Breast epithelium (tissue), 4 donors: ENCODE measurements at places on chromosomes 7 and 10. TPM values are rescaled to one million over a fixed set of nuclear protein-coding genes. Genes with fewer than 3 reads are reported as not detected.

DNA sequence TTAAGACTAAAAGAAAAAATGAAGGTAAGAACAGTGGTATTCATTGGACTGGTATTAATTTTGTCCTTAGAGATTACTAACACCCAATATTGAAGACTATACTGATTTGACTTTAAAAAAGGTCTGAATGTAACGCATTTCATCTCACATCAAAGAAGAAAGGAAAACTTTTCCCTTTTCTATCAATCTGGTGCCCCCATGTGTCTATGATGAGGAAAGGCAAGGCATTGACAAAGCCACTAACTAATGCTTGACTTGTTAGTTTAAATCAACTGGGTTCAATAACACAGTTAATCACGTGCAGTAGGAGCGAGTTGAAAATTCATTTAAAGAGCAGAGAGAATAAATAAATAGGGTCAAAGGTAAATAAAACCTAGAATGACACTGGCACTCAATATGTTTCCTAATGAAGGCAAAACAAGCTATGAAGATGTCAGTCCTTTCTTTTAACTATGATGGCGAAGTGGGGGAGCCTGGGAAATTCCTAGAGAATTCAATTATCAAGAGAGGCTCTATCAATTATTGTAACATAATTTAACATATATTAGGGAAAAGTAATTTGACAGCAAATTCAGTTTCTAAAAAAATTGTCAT is 180.9 kb downstream of the ANK3 start:
- no peak for DNase-seq

- DNase-seq, result no peak
Observed at GRCh38 chr7:83161899-83162401, 734 bp downstream of the PCLO start.

DNA sequence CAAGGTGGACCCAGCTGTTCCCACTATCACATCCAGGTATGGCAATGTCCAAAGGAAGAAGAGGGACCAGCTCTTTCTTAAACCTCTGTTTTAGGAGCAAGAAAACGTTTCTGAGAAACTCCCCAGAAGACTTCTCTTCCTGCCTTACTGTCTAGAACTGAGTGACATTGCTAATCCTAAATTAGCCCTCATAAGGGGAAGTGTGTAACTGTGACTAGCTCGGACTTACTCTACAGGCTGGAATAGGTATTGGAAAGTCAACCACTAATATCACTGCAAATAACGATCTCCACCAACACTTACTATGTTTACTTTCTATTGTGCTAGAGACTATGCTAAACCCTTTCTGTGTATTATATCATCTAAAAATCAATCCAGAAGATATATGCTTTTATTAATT is 49.9 kb upstream of the RELN start:
- DNase-seq, result no peak

DNA sequence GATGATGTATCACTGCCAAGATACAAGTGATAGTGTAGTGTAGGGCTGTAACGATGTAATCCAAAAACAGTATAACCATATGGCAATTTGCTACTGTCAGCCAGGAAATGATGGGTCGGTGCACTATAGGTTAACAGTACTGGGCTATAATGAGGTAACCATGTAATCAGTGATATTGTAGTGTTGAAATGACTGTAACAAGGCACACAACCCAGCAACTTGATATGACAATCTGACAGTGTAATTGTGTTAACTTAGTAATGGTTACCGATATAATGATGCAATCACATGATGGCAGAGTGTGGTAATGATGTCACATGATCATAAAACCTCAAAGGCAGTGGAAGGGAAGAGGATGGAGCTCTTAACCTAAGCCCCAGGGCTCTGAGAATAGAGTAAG is 73.8 kb upstream of the SLF2 start:
- DNase-seq, result no peak

GRCh38 chr7:108071551-108071950 is 58.6 kb downstream of the LAMB4 start:
- no peak for DNase-seq

- DNase-seq, result no peak
Observed at GRCh38 chr10:112374724-112375541, 1.0 kb downstream of the ACSL5 start.

GRCh38 chr10:110052916-110053315 is 45.1 kb downstream of the ADD3 start:
- no peak for DNase-seq

DNA sequence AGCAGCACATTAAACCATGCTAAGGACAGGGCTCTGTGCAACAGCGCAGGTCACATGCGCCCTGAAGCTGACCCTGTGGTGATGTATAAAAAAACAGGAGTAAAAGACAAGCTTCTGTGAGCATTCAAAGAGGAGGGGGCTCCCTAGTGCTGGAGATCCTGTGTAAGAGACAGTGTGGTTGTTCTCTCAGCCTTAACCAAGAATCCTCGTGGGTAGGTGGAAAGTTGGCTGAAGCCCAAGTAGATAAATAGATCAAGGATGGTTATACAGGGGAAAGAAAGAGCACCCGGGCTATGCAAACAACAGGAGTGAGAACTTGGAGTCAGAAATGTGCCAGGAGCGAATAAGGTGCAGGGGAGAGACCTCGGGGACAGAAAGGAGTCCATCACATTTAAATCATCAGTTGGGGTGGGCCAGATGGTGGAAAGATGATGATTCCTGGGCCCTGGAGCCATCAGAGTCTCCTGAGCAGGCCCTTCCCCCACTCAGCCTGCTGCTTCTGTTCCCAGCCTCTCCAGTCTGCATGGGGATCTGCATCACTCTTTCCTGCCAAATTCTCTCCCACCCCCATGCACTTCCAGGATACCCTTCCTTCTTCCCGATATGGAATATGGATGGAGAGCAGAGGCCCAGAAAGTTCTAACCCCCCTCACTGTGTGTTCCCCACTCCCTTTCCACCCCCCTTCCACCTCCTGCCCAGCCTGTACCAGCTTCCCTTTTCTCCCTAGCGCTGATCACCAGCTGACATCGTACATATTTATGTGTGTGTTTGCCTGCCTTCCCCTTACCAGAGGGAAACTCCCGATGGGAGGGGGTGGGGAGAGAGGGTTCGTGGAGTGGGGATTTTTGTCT is 78.1 kb upstream of the PRR15 start:
- no peak for DNase-seq

GRCh38 chr10:47269294-47269693 is 30.7 kb upstream of the GDF10 start:
- DNase-seq, result no peak

GRCh38 chr7:132872034-132872433 is 209.9 kb downstream of the CHCHD3 start:
- no peak for DNase-seq

DNA sequence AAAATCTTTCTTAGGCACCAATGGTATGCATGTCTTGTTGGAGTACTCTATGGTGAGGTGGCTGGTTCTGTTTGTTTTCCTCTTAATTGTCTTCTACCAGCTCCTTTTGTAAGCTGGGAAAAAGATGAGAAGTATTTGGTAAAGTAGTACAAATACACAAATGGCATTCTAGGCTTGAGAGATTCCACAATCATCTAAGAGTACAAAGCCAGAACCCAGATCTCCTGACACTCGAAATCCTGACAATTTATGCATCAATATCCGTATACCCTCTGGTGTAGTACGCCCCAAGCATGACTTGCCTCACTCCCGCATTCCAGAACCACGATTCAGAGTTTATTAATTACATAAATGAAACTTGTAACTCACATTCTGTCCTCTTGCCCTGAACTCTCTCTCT is 43.5 kb downstream of the CDCA7L start:
- DNase-seq, result no peak

DNA sequence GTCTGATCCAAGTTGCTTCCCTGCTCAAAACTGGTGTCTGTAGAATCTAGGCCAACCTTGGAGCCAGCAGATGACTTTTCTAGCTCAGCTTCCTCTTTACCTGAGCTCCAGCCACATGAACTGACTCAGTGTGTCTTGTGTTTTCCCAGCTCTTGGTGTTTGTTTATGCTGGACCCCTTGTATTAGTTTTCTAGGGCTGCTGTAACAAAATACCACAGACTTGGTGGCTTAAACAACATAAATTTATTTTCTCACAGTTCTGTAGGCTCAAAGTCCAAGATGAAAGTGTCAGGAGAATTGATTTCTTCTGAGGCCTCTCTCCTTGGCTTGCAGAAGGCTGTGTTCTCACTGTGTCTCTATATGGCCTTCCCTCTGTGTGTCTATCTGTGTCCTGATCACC is 45.1 kb downstream of the LRMDA start:
- no peak for DNase-seq

NET1 gene
- total RNA-seq, result 145 TPM

OPN4 gene
- total RNA-seq, result not detected

PHYHIPL gene
- under 0.01 TPM for total RNA-seq

PIK3AP1 gene
- total RNA-seq, result 9.8 TPM
